ENCODE measurements at places on chromosomes 3 and 15.

DNA sequence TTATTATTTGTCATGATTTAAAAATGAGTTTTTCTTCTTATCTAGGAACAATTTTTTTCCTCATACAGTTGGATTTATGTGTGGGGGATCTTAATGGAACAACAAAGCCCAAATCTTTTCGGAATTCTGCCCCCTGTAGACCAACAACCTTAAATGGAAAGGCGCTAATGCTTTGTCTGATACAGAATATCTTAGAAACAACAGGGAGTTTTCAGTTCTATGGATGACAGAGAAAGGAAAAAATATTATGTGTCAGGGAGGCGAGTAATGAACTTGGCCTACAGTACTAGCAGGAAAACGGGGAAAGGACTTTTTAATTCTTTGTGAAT lies 592 bp downstream of the MOBP start:
- no peak for DNase-seq

DNA sequence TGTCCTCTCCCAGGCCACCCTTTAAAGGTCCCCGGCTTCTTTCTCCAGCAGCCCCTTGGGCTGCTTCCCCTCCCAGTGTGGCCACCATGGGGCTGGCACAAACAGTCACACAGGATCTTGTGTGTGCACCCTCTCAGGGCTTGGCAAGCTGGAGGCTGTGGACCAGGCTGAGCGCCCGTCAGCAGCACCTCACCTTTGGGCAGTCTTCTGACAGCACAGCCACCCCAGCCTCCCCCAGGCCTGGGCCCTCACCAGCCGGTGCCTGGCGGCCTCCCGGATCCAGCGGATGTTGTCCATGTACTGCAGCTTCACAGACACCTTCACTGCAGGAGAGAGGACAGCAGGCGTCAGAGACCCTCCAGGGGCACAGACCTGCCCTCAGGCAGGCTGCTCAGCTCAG lies 20.1 kb upstream of the ZXDC start:
- no peak for DNase-seq

GRCh38 chr3:170811928-170812591 lies 57.9 kb downstream of the RPL22L1 start:
- DNase-seq: no peak

DNA sequence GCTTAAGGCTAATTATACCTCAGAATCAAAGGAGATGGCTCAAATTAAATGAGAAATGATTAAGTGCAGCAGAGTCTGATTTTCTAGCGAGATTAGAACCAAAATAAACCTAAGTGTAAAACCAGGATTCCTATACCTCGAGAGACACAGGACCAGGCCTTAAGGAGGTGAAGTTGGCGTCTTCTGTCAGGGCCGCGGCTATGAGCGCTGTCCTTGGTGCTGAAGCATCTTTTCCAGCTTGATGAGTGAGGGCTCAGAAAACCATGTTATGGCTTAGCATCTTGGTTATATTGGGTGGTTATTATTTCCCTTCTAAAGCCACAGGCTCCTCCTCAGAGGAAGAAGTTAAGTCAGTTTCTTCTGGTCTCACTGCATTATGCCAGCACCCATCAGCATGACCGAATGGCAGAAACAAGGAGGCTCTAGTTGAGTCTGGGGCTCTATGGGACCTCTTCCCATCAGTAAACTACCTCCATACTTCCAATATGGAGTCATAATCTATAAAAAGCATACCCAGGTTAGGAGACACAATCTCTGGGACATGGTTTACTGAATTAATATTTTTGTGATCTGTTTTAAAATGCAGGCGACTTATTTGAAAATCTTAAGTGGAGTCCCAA lies 120.1 kb upstream of the NMNAT3 start:
- no peak for DNase-seq

- no peak for DNase-seq
Observed at GRCh38 chr3:131388490-131388799, 6.9 kb downstream of the NUDT16 start.

DNA sequence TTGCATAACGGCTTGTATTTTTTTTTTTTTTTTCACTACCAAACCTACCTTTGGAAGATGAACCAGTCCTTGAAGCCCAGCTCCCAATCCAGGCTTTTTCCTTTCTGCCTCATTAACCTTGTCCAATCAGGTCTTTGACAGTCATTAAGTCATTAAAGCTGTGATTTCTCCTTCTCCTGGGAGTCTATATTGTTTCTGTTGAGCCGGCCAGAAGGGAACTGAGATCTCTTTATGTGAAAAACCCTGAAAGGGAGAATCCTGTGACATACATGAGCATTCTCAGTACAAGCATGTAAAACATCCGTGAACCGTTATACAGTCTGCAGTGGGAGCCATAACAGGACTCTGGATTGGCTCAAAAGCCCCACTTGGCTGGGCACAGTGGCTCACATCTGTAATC lies 40.0 kb downstream of the ZNF589 start:
- DNase-seq: no peak

DNA sequence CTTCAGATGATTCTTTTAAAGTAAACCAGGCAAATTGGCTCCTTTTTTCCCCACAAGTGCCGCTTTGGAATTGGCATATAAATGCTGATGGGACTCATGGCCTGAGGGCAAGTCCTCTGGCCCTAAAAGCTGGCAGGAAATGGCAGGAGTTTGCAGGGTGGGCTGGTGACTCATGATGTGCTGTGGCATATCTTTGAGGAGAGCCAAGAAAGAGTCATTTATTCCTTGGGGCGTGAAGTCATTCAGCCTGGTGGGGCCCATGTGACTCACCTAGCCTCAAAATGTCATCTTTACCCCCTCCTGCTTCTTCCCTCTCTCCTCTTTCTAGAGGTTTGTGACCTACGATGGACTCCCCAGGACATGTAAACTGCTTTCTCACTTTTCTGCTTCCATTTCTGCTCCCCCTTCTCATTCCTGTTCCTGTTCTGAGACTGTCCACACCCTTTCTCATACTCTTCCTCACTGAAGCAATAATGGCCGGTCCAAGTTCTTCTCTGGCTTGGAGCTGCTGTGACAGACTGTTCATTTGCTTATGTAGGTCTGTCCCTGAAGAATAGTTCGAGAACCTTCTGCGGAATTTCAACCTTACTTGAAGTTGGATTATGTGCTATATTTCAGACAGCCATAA lies 326.1 kb downstream of the SATB1 start:
- DNase-seq: peak; percentile 69

DNA sequence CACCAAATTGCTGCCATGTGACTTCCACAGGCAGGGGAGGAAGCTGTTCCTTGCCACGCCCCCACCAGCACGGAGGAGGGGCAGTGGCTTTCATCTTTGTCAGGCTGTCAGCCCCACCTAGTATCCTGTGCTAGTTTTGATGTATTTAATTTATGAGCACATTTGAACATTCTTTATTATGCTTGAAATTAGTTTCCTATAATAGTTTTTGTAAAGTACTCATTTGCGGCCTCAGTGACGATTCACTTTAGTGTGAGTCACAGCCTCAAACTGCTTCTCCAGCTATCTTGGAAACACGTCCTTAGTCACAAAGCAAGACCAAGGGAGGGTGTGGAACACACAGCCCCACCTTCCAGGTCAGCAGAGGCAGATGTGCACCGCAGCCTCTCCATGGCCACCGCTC lies 239.9 kb upstream of the ATP10A start:
- no peak for DNase-seq

DNA sequence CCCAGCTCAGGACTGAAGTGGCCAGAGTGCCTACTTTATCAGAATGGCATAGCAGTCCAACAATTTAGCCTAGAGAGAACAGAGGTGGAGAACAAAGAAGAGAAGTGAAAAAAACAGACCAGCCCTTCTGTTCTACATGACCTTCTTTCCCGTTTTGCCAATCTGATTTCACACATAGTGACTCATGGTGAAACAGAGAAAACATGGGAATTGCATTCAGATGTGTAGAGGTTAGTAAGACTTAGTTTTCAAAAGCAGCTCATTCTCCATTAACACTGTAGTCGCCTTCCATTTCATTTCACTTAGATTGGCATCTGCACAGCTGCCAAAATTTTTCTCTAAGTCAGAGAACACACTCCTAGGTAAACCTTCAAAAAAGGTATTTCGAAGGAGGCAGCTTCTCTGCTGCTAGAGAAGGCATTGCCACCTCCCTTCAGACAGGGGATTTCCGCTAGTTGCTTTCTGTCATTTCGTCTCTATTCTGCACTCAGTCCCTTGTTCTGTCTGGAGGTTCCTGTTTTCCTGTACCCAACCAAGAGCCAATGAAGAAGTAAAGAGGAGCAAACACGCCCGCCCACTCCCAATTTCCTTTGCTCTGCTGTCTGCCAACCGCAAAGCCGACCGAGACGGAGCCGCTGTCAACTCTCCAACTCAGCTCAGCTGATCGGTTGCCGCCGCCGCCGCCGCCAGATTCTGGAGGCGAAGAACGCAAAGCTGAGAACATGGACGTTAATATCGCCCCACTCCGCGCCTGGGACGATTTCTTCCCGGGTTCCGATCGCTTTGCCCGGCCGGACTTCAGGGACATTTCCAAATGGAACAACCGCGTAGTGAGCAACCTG lies at the start of gene ARL6IP5:
Gene ARL6IP5 (plus strand): TSS at position 612 of the 842 bp plus-strand sequence. CDS start 111 bp downstream, at position 723.
- no peak for DNase-seq

DNA sequence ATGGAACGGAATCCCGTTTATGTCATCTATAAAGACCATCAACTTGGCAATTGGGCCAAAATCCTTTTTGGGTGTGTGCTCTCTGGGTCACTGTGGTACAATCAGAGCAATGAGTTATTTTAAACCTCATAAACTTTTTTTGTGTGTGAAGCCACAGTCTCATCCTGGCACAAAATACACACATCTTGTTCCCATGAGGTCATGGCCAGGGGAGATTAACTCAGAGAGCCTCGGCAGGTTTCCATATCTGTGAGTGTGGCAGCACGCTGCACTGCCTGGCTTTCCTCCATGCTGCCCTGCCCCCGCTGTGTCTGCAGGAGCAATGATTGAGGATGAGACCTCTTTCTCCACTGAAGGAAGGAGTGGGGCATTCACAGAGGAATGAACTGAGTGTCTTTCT lies 54.0 kb upstream of the DLG1 start:
- DNase-seq: peak; percentile 55

- no peak for DNase-seq
Observed at GRCh38 chr3:120432150-120432860, 18.5 kb downstream of the FSTL1 start.

DNA sequence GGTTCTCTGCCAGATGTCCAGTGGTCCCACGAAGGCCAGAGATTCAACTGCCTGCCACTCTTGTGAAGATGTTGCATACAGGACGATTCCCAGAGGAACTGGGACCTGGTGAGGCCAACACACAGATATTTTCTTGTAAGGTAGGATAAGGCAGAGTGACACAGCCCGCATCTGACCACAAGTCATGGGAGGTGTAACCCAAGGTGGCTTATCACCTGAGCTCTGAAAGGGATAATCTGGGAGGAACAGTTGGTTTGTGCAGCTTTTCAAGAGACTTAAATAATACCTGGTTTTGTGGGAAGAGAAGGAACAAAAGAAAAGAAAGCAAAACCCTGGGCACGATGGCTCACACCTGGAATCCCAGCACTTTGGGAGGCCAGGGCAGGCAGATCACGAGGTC lies 39.8 kb upstream of the NR2F2 start:
- no peak for DNase-seq

- DNase-seq: no peak
Observed at GRCh38 chr3:110181226-110181625, 843.9 kb upstream of the DPPA4 start.

GRCh38 chr15:69720536-69720935 lies 267.9 kb downstream of the RPLP1 start:
- DNase-seq: no peak

Data from BJ (cell line).